NCI-H345 (cell line): ENCODE measurements at places on chromosomes 2 and 18.

GRCh38 chr18:67217551-67218166, 298.9 kb downstream of the DSEL start:
- DNase-seq, result peak; percentile 53

- DNase-seq, result no peak
Measured at GRCh38 chr2:157471078-157471477, 27.2 kb upstream of the CYTIP start.

- peak; percentile 11 for DNase-seq
Measured at GRCh38 chr2:158179660-158180059, 78.0 kb downstream of the UPP2 start.

GRCh38 chr2:129741623-129742022, 237.8 kb upstream of the RAB6C start:
- no peak for DNase-seq

GRCh38 chr2:85748039-85748734, 5.6 kb upstream of the ATOH8 start:
- DNase-seq, result no peak

- DNase-seq, result no peak
Measured at GRCh38 chr18:33076601-33077000, 303.8 kb upstream of the KLHL14 start.

DNA sequence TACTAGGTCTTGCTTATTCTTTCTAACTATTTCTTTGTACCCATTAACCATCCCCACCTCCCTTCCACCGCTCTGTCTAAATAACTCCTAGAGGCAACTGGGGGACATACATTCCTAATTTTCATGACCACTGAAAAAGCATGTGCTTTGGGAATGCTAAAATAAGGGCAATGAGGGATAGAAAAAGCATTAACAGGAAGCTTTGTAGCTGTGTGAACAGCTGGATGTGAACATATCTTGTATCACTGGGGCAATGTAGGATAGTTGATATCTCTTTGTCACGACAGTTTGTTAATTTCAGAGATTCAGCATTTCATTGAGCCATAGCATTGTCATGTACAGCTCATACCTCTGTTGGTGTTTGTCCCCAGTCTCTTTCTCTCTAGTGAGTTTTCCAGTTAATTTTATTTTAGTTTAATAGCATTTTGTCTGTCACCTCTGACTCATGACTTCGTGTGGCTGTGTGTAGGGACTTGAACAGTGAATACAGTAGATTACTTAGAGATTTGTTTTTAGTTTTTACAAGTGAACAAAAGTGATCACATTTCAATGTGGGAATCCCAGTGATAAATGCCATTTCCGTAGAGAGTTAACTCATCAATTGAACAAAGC, 230.3 kb upstream of the NRP2 start:
- DNase-seq, result no peak

GRCh38 chr2:66852953-66853352, 418.0 kb downstream of the MEIS1 start:
- DNase-seq, result peak; percentile 32

DNA sequence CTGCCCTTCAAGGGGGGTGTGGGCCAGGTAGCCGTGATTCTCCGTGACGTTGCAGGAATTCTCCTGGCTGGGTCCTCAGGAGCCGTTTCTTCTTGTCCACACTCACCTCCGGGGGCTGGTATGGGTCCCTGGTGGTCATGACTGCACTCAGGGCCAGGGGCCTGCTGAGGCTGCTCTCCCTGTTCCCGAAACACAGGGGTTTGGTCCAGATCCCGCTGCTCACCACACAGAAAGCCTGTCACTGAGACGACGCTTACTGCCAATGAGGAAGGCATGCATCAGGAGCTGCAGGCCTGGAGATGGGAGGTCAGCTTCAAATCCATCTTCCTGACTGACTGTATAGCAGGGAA, 160.7 kb downstream of the RTP5 start:
- no peak for DNase-seq

DNA sequence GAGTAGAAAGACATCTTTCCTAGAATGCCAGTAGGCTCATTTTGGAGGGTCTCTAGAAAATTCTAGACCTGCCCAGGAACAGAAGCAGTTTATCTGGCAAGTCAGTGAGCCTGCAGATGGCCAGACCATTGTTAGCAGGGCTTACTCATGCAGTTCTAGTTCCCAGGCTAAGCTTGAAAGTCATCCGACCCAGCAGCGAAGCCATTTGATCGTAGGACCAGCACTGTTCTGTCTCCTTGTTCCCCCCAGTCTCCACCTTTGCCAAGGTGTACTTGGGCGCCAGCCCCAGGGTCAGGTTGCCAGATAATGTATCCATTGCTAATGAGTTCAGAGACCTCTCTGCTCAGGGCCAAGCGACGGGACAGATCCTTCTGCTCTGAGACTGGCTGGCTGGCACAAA, 70.1 kb downstream of the EPAS1 start:
- no peak for DNase-seq

GRCh38 chr2:45652090-45653031, 886 bp downstream of the PRKCE start:
- DNase-seq, result peak; percentile 34

DNA sequence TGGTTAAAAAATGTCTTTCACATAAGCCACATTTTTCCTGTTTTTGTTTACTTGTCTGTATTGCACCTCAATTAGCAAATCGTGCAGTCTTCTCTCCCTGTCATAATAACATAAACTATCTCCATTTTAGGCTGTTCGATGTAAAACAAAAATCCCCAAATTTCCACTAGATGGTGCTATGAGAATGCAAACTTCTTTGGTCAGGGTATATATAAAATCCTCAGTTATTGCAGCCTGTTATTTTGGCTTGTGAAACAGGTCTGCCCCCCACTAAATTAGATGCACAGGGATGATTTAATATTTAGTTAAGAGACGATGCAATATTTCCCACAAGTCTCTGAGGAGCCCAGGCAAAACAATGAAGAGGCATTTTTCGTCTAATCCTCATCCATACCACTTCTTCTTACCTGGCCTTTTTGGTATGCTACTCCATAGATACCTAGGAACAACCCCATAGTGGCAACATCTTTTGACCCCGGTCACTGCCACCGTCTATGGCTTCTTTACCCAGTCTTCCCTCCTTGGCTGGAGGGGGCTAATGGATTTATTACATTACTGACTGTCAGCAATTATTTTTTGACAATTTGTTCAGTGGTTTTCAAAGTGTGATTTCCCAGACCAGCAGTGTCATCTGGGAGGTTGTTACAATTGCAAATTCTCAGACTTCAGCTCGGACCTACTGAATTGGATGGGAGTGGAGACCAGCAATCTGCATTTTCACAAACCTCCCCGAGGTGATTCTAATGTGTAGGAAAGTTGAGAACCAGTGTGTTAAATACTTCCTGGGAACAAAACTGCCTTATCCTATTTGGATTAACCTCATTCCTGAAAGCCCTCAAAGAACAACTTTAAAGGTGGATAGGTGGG, 117.4 kb upstream of the CWC22 start:
- peak; percentile 71 for DNase-seq

GRCh38 chr2:30209227-30209626, 22.1 kb upstream of the LBH start:
- DNase-seq, result no peak

DNA sequence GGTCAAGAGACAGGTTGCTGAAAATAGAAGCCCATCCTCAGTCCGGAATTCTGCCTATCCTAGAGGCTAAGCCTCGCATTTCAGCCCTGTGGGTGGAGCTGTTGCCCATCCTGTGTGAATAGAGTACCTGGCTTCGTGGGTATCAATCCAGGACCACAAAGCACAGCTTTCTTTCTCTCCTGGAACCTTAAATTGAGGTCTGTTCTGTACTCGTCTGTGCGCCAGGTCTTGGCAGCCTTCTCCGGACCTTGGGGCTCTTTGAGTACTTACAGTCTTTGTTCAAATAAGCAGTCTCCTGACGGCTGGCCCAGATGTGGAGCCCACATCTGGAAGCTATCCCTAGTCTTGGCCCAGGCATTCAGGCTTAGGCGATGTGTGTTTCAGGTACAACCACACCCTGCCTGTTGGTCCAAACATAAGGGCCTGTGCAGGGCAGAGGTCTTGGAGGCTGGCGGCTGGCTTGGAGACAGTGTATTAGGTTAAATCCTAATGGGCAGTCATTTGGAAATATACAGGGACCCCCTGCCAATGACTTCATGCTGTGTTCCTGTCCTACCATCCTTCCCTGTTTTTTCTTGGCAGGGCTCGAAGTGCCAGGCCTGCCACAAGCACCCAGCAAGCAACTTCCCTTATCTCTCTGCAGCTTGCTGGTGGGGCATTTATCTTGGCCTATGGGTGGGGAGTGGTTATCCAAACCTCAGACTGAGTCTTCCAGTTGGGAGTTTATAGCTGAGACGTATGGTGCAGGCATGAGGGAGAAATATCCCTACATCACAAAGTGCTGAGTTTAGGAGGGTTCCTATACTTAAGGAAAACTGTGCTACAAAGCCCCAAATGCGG, 294.1 kb downstream of the BCL2 start:
- peak; percentile 36 for DNase-seq

GRCh38 chr2:26458365-26459042, 19.4 kb downstream of the OTOF start:
- no peak for DNase-seq

- DNase-seq, result no peak
Measured at GRCh38 chr2:101619191-101619591, 78.3 kb upstream of the MAP4K4 start.

DNA sequence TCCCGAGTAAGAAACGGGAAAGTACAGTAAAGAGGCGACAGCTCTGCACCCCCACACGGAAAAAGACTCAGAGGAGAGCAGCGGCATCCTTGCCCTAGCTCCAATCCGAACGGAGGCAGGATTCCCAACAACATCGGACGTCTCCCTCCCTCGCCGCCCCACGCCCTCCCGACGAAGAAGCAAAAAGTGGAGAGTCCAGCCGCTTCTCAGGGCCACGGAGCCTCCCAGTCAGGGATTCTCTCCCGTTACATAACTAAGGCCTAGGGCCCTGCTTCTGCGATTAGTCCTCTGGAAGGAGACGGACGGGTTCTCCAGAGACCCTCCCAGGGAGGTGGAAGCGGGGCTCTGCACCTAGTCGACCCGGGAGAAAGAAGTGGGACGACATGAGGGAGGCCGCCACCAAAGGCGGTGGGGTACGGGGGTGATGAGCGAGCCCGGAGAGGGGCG, 587 bp downstream of the SUMO1 start:
- peak; percentile 10 for DNase-seq

- no peak for DNase-seq
Measured at GRCh38 chr2:85001595-85001994, 30.6 kb downstream of the KCMF1 start.

GRCh38 chr2:31337860-31338259, 76.7 kb downstream of the XDH start:
- DNase-seq, result no peak

GRCh38 chr2:190574169-190574568, 39.6 kb upstream of the NEMP2 start:
- DNase-seq, result no peak

DNA sequence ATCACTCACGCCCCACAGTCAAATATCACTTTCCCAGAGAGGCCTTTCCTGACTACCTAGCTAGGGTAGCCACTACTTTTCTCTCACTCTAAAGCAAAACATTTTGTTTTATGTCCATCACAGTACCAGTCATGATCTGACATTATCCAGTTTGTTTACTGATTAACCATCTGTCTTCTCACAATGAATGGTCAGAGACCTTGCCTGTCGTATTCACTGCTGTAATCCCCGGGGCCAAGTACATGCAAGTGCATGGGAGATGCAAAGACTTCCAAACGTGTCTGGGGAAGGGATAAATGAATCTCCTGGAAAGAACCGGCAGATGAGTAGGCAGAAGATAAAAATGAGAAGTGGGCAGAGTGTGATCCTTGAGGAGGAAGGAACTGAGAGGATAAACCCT, 39.7 kb downstream of the THUMPD2 start:
- DNase-seq, result no peak

GRCh38 chr2:38129987-38130386, 54.0 kb upstream of the CYP1B1 start:
- no peak for DNase-seq

DNA sequence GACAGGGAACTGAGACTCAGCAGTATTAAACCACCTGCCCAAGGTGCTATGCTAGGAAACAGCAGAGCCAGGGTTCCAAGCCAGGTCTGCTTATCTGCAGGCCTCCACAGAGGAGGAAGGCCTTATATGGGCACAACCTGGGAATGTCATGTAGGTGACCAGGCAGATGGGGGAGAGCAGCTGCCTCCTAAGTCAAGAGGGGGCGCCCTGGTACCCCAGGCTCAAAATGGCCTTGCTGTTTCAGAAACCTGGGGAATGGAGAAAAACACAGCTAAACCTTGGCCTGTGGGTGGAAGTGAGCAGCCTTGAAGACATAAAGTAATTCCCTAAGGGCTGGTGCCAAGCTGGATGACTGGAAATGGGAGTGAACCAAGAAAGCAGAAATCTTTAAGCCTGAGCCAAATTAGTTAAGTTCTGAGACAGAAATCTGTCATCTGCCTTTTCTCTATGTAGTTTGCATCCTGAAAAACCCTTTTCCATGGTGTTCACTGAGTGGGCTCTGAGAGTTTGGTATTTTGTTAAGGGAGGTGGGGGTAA, 79.1 kb downstream of the MAPK4 start:
- no peak for DNase-seq

DNA sequence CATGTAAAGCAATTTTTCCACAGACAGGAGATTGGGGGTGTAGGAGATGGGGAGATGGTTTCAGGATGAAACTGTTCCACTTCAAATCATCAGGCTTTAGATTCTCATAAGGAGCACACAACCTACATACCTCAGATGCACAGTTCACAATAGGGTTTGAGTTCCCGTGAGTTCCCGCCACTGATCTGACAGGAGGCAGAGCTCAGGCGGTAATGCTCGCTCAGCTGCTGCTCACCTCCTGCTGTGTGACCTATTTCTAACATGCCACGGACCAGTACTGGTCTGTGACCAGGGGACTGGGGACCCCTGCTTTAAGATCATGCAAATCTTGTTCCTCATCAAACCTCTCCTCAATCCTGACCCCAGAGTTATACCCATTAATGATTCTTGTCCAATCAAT, 70.1 kb downstream of the RPE start:
- no peak for DNase-seq

DNA sequence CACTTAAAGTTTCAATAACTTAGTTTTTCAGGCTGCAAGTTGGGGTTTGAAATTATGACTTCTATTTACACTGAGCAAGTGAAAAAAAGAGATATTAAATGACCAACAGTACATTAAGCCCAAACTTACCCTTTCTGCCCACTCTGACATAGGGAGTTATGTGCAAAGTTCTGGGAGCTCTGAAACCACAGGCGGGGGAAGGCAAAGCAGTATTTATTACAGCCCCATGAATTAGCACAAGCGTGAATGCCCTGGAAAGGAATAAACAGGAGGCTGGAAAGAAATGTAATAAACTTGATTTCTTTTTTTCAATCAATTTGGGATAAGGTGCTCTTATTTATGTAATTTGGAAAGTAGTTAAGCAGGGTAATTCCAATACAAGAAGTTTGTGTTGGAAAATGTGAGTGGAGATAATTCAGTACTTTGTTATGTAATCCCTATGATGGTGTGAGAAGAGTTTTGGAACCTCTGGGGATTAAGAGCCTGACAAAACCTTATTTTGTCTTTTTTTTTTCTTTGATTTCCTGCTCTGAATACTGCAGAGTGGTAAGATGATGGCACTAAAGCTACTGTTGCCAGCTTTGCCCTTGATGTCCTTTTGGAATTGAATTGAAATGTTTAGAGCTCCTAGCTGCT, 351.5 kb downstream of the ARHGAP15 start:
- no peak for DNase-seq
